Activated naive CD8-positive, alpha-beta T cell treated with anti-CD3 and anti-CD28 coated beads, Interleukin-2, amount 50 U/mL, for 16 hours (primary cell): ENCODE measurements at places on chromosomes 6 and 20.

GRCh38 chr20:49603209-49603627 is 35.3 kb upstream of the PTGIS start:
- no peak for DNase-seq

GRCh38 chr20:48129345-48129942 is 344.2 kb upstream of the SULF2 start:
- DNase-seq, result no peak

- DNase-seq, result no peak
Measured at GRCh38 chr20:879626-880025, 36.5 kb downstream of the ANGPT4 start.

GRCh38 chr6:88997327-88997726 is 33.9 kb upstream of the RNGTT start:
- DNase-seq, result no peak

- no peak for DNase-seq
Measured at GRCh38 chr20:46027245-46027853, 1.7 kb upstream of the SLC12A5 start.

DNA sequence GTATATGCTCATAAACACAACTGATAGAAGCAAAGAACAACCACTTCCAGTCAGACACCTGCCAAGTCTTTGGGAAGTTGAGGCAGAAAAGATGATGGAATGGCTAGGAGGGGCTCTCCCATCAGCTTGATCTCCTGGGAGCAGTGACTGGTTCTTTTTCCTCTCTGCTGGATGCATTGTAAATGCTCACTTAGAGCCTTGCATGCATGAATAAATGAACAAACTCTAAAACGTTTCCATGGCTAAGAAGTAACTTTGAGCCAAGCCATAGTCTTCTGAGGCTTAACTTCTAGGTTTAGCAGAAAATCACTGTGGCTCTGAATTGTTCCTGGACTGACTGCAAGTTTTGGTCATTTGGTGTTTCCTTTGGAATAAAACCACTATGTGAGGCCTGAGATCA is 166.4 kb upstream of the CITED2 start:
- DNase-seq, result no peak

DNA sequence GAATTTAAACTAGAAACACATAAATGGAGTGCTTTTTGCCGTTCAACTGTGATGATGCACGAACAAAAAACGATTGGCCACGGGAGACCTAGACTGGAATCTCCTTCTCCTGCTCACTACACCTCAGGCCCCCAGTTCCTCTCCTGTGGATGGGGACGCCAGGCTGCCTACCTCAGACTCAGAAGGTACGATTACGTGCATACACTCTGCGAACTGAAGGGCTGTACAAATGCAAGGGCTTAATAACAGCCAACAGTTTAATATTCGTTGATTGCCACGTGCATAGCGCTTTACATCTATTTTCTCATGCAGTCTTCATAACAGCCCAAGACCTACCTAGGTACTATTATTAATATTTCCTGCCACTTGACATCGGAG is 495 bp upstream of the ARMC2 start:
- no peak for DNase-seq

DNA sequence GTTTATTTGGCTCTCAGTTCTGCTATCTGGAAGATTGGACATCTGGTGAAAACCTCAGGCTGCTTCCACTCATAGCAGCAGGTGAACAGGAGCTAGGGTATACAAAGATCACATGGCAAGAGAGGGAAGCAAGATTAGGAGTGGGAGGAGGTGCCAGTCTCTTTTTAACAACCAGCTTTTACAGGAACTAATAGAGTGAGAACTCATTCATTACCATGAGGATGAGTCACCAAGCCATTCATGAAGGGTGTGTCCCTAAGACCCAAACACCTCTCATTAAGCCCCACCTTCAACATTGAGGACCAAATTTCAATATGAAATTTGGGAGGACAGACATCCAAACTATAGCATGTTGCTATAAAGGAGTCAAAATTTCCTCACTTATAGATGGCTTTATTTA is 85.4 kb upstream of the HCRTR2 start:
- no peak for DNase-seq

DNA sequence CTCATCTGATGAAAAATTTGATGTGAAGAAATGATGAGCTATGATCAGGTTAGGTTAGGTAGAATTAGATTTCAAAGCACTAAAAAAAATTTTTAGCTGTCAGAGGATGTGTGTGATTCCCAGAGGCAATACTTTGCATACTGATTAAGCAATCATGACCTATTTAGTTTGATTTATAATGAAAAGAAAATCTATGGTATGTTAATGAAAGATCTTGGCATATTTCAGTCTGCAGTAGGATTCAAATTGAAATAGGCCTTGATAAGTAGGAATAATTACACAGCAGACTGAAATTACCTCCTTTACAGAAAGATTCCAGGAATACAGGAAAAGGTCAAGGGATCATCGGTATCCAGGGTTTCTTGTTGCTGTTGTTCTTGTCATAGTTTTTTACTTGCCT is 69.3 kb downstream of the HDDC2 start:
- no peak for DNase-seq

- no peak for DNase-seq
Measured at GRCh38 chr6:126232671-126233070, 107.2 kb upstream of the CENPW start.

GRCh38 chr6:125951323-125951722 is 5.2 kb upstream of the HINT3 start:
- DNase-seq, result no peak

GRCh38 chr6:8637896-8638597 is 202.7 kb upstream of the SLC35B3 start:
- no peak for DNase-seq

DNA sequence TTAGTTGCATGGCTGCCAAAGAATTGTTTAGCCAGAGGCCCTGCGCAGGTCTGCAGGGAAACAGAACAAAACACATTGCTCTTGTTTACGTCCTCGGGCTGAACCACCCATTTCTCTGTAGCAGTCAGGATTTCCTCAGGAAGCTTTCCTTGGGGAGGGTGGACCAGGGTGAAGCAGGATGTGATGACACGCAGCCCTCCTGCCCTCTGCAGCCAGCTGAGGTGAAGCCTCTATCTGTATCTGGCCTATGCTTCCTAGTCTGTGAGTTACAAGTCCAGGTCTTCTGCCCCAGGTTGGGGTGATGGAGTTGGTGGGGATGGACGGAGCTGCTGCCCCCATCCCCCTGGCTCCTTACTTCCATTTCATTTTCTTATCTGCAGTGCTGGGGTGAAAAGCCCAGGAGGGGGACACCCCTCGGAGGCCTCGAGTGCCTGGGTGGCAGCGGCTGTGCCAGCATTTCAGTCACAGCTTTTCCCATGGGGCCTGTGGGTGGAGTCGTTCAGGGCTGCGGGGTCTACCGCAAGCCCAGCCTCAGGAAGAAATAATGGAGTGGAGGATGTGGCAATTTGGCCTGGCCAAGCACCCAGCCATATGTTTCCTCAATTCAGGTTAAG is 24.9 kb downstream of the SASH1 start:
- no peak for DNase-seq

DNA sequence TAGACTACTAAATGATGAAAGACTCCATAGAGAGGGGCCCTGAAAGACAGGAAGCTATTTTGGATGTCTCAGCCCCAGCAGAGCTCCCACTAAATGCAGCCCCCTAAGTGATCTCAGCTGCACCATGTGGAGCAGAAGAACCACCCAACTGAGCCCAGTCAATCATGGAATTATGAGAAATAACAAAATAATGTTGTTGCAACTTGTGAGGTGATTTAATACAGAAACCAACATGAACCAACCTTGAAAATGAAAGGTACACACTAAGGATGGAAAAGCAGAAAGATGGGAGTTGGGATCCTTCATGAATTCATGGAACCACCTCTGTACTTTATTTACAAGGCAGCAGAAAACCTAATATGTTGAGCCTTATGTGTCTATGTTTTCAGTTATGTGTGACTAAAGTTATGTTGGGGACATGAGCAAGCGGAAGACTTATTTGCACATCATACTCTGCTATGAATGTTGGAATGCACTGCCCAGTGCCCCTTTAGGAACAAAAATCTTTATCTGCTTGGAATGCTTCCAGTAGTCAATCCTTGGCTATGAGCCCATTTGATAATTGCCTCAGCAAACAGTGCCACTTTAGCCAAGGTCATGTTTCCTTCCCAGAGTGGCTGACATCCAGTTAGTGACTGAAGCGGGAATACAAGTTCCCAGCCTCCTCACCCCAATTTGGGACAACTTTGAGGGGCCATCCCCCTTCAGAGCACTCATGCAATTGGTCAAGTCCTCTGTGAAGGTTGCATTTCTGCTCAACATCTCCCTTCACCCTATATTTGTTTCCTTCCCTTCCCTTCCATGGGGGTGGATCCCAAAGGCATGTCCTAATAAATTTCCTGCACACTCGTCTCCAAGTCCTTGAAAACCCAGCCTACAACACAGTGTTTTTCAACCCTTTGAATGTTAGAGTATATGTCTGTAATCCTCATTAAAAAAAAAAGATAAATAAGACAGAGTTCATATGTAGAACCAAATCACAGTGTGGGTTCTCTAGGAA is 18.4 kb downstream of the TP53RK start:
- no peak for DNase-seq

GRCh38 chr6:117512056-117512828 is 29.8 kb downstream of the DCBLD1 start:
- DNase-seq, result no peak

DNA sequence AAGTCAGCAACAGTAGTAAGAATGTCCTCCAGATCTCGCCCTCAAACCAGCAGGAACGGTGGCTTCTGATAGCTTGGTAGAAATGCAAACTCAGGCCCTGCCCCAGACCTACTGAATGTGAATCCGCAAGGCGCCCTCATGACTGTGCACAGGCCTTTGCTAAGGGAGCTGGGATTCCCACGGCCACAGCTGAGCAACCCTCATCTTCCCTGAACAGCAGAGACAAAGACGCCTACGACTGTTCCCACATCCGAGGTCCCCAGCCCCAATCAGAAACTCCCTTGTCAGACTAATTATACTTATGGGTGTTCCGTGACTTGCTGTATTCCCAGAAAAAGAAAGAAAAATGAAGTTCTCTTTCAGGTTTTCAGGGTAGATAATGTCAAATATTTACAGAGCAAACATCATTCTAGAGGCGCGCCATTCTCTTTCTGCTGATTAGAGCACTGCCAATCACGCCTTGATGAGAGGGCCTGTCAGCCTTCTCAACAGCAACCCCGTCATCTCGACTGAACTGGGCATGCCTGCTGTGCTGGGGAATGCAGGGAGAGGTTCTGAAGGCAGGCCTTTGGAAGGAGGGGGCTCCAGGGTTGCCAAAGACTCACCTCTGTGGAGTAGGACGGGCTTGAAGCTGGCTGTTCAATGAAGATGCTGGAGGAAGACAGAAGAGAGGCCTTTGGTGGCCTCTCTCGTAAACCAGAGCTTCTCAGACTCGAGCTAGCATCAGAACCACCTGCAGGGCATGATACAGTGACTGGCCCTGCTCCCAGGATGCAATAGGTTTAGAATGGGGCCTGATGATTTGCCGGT is 79.9 kb downstream of the ZNF217 start:
- DNase-seq, result no peak

GRCh38 chr20:2692036-2692885 is at the start of gene EBF4:
Gene EBF4, plus strand, starts transcription at chr20:2692780. Its CDS starts 866 bp downstream, at chr20:2693646.
- DNase-seq, result no peak

DNA sequence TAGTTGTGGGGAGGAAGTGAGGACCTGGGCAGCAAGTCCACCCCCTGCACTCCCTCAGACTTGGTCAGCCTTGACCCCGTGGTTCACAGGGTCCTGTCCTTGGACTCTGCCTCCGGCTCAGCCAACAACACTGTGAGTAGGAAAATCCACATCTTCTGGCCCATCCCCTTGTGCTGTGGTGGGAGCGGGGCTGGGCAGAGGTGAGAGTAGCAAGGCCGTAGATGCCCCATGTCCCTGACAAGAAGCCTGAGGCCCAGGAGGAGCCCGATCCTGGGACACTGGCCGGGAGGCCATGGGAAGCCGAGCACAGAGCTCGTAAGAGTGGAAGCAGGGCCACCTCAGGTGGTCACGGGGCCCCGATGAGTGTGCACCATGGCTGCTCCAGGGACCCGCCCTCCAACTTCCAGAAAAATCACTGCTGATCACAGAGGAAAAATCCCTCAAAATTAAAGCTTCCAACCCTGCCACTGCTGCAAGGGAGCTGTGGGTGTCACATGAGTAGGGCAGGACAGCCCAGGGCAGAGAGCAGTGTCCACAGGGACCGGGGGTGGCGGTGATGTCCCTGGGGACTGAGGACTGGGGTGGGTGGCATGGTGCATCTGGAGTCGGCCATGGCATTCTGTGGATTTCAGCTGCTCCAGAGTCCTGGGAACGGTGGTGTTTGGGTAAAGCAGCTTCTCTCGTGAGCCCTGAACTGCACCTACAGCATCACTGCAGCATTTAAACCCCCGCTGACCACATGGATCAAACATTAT is 189.4 kb downstream of the DLL1 start:
- DNase-seq, result no peak

GRCh38 chr20:49964964-49965780 is 17.6 kb upstream of the SNAI1 start:
- DNase-seq, result no peak

- peak; percentile 82 for DNase-seq
Measured at GRCh38 chr20:62407221-62407992, at the start of gene CABLES2. Gene CABLES2, minus strand, starts transcription at chr20:62407285. Its CDS starts 9 bp downstream, at chr20:62407276.

GRCh38 chr6:12001004-12001705 is 11.0 kb upstream of the HIVEP1 start:
- no peak for DNase-seq

DNA sequence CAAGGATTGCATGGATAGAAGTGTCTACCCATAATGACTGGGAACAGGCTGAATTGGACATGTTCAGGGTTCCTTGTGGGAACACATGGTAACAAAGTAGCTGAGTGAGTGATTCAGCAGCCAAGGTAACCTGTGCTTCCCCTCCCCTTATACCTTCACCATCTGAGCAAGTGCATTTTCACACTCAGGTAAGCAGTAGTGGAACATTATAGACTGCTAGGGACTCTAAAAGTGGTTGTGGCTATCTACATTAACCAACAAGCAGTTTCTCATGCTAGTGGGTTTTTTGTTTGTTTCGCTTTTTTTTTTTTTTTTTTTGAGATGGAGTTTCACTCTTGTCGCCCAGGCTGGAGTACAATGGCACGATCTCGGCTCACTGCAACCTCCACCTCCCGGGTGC is 41.4 kb downstream of the KIZ start:
- no peak for DNase-seq

- no peak for DNase-seq
Measured at GRCh38 chr6:140684776-140685550, 1310.5 kb upstream of the CITED2 start.

- peak; percentile 68 for DNase-seq
Measured at GRCh38 chr6:90397929-90398674, 101.5 kb upstream of the BACH2 start.

GRCh38 chr6:56026455-56027180 is 151.2 kb upstream of the BMP5 start:
- no peak for DNase-seq

GRCh38 chr6:4660377-4661321 is 115.6 kb upstream of the CDYL start:
- no peak for DNase-seq

- no peak for DNase-seq
Measured at GRCh38 chr6:26563488-26563887, 25.3 kb downstream of the HMGN4 start.
